Activated CD4-positive, alpha-beta memory T cell treated with anti-CD3 and anti-CD28 coated beads for 36 hours (primary cell): ENCODE measurements at places on chromosomes 4 and X. TPM values are rescaled to one million over a fixed set of nuclear protein-coding genes. Genes with fewer than 3 reads are reported as not detected.

DNA sequence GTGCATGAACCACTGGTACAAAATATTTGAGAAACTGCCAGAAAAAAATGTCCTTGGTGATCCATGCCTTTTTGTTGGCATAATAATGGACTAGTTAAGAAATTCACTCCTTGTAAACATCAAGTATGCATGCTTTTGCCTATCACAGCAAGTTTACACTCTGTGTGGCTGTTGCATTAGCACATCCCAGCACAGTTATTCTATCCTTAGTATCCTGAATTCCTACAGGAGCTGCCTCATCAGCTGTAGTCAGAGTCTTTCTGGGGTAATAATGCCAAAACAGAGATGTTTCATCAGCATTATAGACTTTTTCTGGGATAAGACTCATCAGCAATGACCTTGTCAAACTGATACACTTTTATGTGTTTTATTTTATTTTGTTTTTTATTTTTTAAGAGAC lies 82.8 kb downstream of the CHIC2 start:
- no peak for DNase-seq

DNA sequence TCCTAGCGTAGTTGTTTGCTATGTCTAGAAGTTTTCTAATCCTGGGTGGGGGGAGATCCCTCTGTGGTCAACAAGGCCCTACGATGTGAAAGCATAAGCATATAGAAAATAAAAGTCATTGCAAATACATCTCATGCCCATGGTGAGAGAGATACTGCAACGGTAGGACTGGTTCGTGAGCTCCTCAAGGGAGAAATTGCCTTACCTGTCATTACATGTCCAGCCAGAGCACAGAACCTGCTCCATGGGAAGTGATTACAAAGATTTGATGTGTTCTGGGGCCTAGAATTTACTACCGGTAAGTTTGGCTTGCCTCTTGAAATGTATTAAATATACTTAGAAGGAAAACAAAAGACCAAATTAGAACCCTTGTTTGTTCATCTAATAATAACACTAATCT lies 60.9 kb upstream of the FAM47B start:
- no peak for DNase-seq

- DNase-seq: no peak
Measured at GRCh38 chrX:36869457-36869856, 138.7 kb upstream of the FAM47C start.

The KLB gene
- not detected for total RNA-seq

The DNAAF6 gene
- not detected for total RNA-seq

DNA sequence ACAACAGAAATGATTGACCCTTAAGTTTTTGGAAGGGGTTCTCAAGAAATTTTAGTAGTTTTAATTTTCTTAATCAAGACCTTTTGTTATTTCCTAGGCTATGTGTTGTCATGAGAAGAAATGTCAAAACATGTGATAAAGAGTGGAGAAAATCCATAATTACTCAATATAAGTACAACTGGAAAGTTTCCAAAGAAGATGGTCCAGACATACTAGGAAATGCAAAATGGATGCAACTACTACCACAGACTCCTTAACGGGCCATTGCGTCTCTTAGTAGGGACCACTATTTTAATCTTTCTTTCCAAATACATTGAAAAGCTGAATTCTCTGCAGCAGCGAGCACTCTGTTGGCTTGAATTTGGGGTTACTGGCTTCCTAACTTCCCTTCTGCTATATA lies 148.8 kb downstream of the NWD2 start:
- no peak for DNase-seq

The MAGEB5 gene
- not detected for total RNA-seq

The ELF2 gene
- 24.2 TPM for total RNA-seq

DNA sequence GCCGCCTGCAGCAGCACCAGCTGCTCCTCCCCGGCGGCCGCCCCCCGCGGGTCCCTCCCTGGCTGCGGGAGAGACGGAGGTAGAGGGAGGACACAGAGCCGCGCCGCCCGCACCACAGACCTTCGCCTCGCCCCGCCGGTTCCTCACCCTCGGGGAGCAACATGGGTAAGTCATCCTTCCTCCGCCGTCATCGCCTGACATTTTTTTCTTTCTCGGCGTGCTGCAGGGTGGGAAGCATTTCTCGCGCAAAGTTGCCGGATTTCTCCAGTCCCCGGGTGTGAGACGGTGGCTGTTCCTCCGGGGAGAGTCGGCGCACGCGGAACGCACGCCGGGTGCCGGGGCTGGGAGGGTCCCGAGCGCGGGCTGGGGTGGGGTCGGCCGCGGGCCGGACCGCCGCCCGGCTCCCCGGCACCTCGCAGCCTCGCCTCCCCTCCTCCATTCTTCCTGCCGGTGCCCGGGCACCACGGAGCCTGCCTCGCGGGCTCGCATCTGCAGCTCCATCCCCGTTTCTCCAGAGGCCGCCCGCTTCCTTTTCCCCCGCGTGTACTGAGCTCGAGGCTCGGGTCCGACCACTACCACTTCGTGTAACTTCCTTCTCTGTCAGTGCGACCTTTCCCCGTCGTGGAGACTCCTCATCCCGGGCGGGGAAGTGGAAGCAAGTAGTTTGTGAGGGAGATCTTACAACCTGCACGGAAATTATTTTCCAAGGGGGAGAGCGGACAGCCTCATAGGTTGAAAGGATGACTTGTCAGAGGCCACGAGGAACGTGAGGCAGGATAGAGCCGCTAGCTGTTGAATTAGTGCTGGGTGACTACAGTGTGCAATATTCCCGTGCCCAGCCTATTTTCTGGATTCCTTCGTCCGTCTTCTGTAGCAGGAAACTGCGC lies 464 bp downstream of the RAP1GDS1 start:
- DNase-seq: peak; percentile 82

The COL25A1 gene
- not detected for total RNA-seq

The SPANXA2 gene
- total RNA-seq: not detected

GRCh38 chr4:12897954-12898353 lies 586.2 kb downstream of the RAB28 start:
- DNase-seq: no peak

The STS gene
- total RNA-seq: 0.73 TPM

The SMIM14 gene
- total RNA-seq: 4.9 TPM

The GPR119 gene
- not detected for total RNA-seq

The MAOB gene
- total RNA-seq: 0.19 TPM

GRCh38 chr4:129232589-129233337 lies 136.8 kb downstream of the C4orf33 start:
- no peak for DNase-seq
